ENCODE measurements at places on chromosomes 16 and 17.

DNA sequence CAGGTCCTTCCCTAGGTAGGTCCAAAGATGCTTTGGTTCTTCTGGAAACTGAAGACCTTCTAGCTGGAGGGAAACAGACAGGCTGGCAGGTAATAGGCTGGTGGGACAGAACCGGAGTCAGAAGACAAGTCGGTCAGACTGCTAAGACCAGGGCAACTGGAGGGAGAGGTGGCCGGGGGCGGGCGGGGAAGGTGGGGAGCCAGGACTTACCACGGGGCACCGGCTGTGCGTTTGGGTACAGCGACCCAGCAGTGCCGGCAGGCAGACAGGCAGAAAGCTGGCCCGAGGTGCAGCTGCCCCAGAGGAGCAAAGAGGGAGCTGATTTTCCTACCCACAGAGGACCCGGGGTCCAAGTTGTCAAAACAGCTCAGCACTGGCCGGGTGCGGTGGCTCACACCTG lies 575 bp downstream of the SLC52A1 start:
- DNase-seq: no peak

DNA sequence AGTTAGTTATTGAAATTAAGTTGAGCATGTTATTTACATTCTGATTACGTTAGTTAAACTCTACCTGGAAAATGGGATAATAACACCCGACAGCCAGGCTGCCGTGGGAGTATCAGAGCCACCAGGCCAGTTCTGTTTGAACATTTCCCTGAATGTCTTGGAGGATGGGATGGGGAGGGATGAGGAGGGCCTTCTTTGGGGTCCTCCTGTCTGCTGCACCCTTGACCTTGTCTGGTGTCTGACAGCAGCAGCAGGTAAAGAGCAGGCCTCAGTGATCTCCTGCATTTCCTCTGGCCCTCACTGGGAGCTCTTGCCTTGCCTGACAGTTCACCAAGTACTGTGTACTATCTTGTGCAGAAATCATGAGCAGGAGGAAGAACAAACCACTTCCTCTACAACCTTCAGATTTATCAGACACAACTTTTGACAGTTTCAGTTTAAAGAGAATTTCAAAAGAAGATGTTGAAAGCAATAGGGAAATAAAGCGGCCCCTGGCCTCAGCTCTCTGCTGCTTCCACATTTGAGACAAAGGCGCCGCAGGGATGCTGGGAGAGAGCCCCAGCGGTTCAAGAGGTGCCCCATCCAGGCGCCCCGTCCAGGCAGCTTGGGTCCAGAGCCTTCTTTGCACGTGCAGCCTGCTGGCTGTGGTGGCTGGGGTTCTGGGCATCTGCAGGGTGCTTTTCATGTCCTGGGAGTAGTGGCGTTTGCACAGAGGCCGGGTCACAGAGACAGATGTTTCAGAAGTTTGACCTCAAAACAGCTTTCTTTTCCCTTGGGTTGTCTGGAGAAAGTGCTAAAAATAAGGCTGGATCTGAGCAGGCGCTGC lies 25.3 kb downstream of the CMIP start:
- DNase-seq: no peak

DNA sequence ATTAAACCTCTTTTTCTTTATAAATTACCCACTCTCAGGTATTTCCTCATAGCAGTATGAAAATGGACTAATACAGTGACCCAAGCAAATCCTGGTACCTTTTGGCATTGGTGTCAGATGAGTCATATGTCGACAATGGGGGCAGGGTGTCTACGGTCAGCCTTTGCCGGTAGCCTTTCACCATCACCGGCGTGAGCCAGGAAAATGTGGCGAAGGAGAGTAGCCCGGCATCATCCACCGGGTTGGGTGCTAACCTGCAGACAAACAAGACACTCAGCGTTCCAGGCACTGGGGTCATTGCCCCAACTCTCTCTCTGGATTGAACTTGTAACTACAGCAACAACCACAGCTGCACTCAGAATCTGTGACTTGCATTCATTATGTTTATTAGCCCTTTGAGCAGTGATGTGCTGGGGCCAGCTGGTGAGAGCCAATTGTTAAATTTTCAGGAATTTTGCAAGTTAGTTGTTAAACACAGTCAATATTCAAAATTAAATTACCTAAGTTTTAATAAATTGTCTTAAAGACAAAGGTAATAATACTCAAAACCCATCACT lies 11.9 kb downstream of the ABCC12 start:
- no peak for DNase-seq

DNA sequence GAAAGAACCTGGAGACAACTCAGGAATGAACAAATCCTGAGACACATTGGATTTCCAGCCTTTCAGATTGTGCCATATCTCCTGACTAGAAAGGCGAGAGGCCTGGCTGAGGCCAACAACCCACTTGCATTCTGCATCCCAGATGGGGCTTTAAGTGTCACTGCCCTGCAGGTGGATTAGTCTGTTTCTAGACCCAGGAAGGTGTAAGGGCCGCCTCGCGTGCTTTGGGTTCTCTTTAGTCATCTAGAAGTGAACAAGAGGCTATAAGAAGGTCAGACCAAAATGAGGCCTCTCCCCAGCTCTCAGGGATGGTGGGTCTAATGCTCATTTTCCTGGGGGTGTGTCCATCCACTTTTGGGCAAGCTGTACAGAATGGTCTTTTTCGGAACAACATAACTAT lies 4.9 kb downstream of the SAP30BP start:
- DNase-seq: no peak

DNA sequence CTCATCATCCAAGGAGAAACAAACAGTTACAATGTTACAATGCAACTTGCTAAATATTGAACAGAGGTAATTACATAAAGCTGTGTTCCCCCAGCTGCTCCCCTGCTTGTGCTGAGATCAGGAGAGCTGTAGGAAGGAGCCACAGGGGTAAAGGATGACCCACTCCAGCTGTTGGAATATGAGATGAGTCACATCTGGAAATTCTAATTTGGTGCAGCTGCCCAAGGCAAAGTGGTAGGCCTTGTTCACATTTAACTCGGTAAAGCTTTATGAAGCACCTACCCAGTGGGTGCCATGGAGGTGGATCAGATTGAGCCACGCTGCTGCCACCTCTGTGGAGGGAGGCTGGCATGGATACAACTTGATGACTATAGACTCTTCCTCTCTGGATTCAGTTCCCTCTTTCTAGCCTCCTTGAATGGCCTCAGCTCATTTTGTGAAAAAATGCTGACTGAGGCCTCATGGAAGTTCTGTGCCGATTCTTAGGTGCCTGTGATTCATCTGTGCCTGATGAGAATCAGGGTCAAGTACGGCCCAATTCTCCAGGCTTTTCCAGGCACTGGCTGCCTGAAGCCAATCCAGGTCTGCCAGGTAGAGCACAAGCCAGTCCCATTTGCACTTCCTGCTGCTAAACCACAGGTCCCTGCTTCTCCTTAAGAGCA lies 7.4 kb downstream of the ZNF689 start:
- DNase-seq: peak; percentile 37
